ENCODE measurements at places on chromosomes 16 and 17.

DNA sequence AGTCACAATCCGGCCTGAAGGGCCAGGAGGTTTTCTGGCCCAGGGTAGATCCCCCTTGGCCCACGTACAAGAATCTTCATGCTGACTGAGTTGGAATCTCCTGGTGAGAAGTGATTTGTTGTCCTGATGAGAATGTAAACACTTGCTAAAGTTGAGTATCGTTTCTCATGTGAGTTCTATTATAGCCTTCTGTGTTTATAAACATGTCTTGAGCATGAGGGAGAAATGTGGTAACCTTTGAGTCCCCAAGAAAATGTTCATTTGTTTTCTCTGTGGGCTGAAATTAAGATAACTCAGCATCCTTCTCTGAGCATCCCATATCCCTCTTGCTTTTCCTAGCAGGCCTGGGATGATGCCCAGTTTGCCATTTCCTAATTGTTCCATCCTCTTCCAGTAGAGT is 204.8 kb downstream of the FTO start:
- DNase-seq, result no peak

GRCh38 chr17:12983991-12984884 is 33.6 kb downstream of the ELAC2 start:
- DNase-seq, result no peak

DNA sequence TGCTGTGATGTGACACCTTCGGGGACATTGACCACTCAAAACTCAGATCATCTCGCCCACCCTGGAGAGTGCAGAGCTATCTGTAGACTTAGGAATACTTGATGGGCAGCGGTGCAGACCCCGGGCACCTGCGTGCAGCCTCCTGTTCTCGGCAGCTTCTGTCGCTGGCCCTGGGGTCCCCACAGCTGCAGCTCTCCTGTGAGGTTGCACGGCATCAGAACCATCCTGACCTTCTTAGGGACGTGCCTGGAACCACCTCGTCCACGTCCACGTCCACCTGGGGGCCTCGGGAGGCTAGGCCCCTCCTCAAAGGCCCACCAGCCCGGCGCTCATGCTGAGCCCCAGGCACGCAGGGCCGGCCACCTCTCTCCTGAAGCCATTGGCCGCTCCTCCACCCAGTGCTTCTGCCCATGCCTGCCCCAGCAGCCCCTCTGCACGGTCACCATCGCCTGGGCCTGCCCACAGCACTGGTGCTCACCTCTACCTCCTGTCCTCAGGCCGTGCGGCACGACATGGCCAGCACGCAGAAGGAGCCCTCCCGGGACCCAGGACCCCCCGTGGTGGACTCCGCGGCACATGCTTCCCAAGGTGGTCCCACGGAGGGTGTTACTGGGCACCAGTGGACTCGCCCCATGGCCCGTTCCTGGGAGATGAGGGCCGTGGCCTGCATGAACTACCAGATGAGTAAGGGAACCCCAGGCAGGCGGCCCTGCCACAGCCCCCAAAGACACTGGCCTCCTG is 2.3 kb upstream of the WFIKKN1 start:
- DNase-seq, result no peak

GRCh38 chr16:65779201-65779600 is 587.3 kb upstream of the CDH5 start:
- DNase-seq, result no peak

GRCh38 chr17:65565559-65565958 is 4.1 kb upstream of the AXIN2 start:
- DNase-seq, result no peak

DNA sequence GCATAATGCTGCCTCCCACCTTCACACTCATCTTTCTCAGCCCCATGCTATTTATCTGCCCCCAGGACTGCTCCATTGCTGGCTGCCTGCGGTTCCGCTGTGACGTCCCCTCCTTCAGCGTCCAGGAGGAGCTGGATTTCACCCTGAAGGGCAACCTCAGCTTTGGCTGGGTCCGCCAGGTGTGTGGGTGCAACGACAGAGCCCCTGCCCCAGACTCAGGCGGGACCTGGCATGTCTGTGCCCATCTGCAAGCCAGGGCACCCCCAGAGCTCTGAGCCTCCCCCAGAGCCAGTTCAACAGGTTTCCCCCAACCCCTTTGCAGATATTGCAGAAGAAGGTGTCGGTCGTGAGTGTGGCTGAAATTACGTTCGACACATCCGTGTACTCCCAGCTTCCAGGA is 12.9 kb upstream of the ITGAD start:
- DNase-seq, result no peak

DNA sequence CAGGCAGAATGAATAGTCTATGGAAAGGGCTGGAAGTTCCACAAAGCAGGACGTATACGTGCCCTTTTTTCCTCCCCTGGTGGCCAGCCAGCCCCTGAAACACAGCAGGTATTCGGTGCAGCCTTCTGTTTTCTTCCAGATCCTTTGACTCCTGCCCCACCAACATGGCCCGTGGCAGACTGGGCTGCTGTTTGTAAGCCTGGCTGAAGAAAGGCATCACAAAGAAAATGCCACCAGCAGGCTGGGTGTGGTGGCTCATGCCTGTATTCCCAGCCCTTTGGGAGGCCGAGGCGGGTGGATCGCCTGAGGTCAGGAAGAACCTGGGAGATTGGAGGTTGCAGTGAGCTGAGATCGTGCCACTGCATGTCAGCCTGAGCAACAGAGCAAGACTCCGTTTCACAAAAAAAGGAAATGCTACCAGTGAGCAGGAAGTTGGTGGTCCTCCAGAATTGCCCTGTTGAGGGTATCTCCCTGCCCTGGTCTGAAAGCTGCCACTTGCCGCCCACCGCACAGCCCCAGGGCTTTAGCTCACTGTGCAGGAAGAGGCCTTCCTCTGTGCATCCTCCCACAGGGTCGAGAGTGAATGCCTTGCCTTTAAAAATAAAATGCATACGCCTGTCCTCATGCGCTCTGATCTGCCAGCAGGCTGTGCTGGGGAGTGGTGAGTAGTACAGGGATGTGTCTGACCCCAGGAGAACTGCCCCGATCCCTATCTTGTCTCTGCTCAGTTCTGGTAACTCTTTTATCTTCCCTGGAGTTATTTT is 587.7 kb downstream of the MAF start:
- no peak for DNase-seq

DNA sequence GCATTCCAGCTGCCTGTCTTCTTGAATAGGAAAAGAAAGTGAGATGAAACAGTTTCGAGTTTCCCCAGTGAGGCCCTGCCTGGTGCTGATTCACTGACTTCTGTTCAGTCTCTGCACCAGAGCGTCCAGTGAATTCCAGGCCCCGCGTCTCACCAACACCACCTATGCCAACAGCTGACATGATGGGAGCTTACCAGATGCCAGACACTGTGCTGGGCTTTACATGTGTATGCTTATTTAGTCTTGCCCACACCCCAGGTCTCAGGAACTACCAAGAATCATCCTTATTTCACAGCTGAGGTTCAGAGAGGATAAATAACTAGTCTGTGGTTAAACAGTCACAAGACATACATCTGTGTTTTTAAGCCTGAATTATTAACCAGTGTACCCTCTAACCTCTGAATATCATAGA is 29.1 kb upstream of the IRX6 start:
- DNase-seq, result no peak

- DNase-seq, result no peak
Observed at GRCh38 chr16:20681821-20682760, 15.4 kb downstream of the ACSM1 start.

DNA sequence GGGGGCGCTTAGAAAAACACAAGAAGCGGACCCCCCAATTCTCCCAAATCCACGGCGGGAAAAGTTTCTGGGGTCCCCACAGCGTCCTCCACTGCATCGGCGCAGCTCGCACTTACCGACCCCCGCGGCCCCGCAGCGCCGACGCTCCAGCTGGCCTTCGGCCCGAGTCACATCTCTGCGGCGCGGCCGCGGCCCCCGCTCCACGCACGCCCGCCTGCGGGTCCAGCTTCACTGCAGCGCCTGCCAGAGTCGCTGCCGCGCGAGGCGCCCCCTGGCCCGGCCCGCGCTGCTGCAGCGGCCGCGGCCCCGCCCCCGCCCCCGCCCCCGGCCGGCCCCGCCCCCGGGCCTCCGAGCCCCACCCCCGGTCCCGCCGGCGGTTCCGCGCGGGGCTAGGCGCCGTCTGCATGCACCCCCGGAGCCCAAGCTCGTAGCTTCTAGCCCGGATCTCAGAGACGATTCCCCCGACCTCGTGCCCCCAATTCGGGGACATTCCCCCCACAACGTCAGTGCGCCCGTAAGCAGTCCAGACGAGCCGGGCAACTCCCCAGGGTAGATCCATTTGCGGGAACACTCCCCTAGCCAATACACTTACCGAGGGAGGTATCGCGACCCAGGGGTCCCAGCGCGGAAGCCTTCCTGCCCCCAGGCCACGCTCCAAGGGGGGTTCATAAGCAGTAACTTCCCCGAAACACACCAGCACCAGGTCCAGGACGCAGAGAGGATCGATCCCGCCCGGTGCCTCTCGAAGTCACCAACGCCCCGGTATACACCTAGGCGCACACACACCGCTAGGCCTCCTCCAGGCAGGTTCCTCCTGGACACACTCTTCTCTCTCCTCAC is at the start of gene GPRC5B:
GPRC5B (minus strand) TSS at position 238 of the 840 bp plus-strand sequence. CDS start 12,003 bp downstream, outside the sequence.
- no peak for DNase-seq

DNA sequence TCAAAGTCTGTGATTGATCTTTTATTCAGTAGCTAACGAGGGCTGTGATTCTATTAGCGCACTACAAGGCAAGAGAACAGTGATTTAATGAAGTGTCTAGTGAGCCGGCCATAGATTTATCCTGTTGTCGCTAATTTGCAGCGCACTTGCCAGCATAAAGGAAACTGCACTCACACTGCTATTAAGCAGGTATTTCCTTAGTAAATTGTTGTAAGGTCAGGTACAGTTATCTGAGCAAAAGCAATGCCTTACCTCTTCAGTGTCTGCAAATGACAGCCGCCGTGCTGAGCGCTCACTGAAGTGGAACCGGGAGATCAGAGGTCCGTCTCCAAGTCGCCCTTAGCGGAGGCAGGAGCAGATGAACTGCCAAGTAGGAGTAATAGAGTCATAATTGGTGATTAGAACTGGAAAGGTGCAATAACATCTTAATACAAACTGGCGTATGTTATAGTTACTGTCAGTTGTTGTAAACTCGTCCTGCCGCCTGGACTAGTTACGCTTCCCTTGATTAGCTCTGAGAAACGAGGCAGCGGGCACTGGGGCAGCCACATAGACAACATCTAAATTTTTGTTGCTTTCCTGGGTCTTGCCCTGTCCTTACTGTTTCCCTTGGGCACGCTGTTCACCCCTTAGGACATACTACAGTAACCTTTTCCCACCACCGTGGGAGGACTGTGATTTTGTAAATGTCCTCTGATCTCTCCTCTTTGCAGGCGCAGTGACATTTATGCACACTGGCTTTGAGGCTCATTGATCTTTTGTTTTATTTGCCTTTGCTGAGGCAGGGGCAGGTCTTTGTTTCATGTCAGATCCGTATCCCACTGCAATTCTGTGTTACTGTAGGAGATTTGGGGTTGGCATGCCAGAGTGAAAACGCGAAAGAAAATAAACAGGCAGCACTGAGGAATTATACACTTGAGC is 363.1 kb downstream of the WWOX start:
- no peak for DNase-seq

GRCh38 chr16:5509794-5510193 is 412.2 kb upstream of the EEF2KMT start:
- no peak for DNase-seq

DNA sequence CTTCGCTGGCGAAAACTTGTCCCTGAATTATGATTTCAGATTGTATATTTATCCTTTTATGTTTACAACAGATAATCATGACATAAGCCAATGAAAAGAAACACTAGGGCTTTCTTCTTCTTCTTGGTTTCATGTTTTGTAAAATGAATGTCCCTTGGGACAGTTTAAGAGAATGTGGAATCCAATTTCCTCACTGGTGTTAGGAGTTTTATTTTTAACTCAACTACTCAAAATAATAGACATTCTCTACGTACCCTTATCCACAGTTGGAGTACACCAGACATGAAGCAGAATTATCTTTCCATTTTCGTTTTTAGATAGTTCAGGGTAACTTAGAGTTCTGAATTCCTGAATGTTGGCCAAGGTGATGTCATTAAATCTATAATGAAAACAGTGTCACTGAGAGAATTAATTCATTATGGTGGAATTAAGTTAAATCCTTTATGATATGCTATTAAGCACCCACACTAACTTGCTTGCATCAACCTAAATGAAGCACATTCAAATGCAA is 43.4 kb downstream of the IRX6 start:
- DNase-seq, result no peak

- DNase-seq, result no peak
Observed at GRCh38 chr16:168424-168823, 2.6 kb downstream of the HBM start.

- DNase-seq, result no peak
Observed at GRCh38 chr17:73283841-73284282, 22.2 kb upstream of the CPSF4L start.

DNA sequence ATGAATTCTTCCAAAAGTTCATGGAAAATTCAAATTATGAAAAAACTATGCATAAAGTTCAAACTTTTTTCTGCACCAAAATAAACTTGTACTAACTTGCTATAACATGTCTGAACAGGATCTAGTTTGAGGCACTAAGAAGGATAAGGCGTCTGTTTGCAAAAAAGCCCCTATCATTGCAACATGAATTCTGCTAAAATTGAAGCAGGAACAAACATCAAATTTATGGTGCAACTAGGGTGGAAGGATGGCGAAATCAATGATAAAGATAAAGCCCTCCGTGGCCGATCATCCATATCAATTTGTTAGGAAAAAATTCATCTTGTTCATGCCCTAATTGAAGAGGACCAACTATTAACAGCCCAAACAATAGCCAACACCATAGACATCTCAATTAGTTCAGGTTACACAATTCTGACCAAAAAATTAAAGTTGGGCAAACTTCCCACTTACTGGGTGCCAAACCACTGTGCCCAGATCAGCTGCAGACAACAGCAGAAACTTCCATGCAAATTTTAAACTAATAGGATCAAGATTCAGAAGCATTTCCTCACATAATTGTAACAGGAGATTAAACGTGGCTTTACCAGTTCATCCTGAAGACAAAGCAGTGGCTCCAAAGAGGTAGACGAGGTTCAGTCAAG is 12.9 kb downstream of the IL21R start:
- DNase-seq, result no peak

- DNase-seq, result no peak
Observed at GRCh38 chr16:25065899-25066298, 45.6 kb upstream of the LCMT1 start.

Data from stimulated activated CD4-positive, alpha-beta T cell treated with anti-CD3 and anti-CD28 coated beads, Interleukin-15, amount 100 ng/mL, for 48 hours (primary cell).